ENCODE measurements at places on chromosomes 7 and 10.

GRCh38 chr7:132066761-132067171 is 509.5 kb downstream of the PLXNA4 start:
- DNase-seq: no peak

- DNase-seq: no peak
These were observed 9.5 kb downstream of the RAB18 start for GRCh38 chr10:27513451-27514191.

DNA sequence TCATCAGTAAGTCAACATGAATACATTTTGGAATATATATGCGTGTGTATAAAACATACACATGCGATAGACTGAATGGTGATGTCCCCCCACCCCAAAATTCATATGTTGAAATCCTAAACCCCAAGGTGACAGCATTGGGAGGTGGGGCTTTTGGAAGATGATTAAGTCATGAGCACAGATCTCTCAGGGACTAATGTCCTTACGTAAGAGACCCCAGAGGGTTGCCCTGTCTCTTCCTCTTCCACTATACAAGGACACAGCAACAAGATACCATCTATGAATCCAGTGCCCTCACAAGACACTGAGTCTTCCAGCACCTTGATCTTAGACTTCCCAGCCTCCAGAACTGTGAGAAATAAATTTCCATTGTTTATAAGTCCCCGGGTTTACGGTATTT is 22.5 kb downstream of the DRGX start:
- DNase-seq: no peak

DNA sequence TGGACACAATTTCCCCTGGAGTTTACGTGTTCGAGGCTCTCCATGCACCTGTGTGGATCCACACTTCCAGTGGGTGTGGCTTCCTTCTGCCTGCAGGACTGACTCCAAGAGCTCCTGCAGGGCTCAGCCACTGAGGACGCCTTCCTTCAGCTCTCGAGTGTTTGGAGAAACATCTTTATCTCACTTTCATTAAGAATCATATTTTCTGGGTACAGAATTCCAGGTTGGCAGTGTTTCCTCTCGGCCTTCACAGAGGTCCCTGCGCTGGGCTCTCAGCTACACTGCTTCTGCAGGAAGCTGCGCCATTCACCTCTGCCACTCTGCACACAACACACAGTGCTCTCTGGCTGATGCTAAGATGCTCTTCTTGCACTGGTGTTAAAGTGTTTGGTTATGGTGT is 69.9 kb upstream of the NKX6-2 start:
- DNase-seq: no peak

Measured in cortex of kidney (tissue), 1 donor.